ENCODE measurements at places on chromosomes 12 and 14.

DNA sequence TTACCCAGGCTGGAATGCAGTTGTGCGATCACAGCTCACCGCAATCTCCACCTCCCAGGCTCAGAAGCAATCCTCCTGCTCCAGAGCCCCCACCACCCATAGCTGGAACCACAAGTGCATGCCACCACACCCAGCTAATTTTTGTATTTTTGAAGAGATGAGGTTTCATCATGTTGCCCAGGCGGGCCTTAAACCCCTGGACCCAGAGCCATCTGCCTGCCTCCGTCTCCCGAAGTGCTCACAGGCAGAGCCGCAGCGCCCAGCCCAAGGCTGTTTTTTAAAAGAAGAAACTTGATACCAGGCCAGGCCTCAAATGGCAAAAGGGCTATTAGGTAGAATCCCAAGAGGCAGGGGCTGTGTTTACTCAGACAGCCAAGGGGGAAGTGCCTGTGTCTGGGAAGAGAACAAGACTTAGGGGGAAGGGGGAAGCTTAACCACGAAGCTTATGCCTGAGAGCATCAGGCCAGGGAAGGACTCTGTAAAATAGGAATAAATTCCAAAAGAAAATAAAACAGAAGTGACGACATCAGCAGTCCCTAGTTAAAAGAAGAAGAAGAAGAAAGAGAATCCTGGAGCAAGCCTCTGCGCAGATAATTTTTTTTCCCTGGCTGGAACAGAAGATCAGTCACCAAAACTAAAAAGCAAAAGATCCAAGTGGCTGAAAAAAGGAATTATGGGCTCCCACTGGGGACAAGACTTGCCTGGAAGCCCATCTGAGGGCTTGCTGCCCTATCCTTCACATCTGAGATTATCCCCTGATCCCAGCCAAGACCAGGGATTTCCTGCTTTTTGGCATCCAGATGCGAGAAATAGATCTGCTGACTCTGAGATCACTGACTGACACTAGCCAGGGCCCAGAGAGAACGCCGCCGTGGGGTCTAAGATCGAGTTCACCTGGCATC, 170.5 kb downstream of the NDUFA12 start:
- peak; percentile 82 for DNase-seq

GRCh38 chr12:85489194-85489593, 209.2 kb downstream of the ALX1 start:
- no peak for DNase-seq

DNA sequence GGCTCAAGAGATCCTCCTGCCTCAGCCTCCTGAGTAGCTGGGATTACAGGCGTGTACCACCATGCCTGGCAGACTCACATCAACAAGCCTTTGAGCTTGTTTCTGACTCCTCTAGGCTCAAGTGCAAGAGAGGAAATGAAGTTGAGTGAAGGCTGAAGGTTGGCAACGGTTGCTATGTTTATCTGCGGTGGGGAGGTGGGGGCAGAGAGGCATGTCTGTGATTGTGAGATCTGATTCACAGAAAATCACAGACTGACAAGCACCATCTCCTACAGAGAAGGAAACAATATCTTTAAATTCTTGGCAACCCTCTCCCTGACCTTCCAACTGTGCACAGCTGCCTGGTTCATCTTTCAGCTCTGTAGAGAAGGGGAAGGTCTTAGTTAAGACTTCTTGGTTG, 22.1 kb upstream of the NINJ2 start:
- DNase-seq = peak; percentile 18

DNA sequence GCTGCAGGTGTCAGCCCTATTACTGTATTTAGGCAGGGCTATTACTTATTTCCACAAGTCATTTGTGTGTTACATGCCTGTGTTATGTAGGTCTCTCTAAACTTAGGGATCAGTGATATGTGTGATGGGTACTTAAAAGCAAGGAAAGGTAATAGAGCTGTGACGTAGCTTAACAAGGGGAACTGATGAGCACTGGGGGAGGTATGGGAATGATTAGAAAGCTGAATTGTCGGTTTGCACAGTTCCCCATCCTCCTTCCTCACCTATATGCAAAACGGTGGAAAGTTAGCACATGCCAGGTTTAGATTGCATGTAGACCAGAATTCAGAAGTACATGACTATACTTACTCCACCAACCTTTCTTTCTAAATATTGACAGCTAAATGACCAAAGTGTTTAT, 494.3 kb upstream of the GARIN6 start:
- no peak for DNase-seq

DNA sequence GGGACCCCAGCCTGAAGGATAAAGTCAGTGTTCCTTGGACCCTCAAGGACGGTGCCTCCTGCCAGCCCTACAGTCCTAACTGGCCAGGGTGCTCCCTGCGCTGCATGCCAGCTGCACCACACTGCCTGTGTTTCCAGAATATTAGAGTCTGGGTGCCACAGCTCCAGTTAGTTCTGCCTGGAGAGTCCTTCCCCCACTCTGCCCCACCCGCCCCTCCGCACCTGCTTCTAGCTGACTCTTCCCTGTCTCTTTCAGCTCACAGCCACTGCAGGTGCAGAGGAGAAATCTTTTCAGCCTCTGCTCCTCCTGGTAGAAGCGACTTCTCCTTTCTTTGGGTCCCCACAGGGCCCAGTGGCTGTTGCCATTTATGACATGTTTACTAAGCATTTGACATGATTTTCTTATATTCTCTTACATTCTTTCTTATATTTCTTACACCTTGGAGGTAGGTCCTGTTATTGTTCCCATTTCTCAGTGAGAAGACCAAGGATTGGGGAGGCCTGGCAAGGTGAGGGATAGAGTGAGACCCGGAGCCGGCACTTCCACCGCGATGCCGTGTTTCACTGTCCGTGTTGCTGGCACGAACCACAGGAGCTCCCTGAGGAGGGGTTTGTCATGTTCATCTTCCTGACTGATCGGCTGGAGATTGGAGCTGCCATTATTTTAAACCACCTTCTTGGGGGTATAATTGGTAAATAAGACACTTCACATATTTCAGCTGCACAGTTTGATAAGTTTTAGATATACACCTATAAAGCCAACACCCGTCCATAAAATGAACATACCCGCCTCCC, 29.4 kb downstream of the SYNE3 start:
- no peak for DNase-seq

DNA sequence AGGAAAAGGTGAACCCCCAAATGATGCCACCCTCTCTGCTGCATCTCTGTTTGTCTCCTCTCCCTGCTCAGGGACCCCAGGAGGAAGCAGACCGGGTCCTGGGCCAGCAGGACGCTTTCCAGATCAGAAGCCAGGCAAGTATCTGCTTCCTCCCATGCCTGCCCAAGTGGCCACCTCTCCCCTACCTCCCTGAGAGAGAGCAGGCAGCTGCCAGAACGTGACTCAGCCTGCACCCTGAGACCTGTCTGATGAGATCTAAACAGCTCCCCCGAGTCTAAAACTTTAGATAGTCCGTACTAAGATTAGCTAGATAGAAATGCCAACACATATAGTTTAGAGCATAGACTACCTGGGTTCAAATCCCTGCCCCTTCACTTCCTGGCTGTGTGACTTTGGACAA, 31.2 kb upstream of the OAS1 start:
- DNase-seq = no peak
